Uterus (tissue), 4 donors: ENCODE measurements at places on chromosomes 1 and 21. TPM values are rescaled to one million over a fixed set of nuclear protein-coding genes. Genes with fewer than 3 reads are reported as not detected.

- H3K27me3 ChIP-seq: no peaks in the 10 kb centered on the region
- DNase-seq: no peak
- no peak overlapping the region for H3K4me3 ChIP-seq
Measured at GRCh38 chr1:176601348-176601747, 138.4 kb downstream of the PAPPA2 start.

DNA sequence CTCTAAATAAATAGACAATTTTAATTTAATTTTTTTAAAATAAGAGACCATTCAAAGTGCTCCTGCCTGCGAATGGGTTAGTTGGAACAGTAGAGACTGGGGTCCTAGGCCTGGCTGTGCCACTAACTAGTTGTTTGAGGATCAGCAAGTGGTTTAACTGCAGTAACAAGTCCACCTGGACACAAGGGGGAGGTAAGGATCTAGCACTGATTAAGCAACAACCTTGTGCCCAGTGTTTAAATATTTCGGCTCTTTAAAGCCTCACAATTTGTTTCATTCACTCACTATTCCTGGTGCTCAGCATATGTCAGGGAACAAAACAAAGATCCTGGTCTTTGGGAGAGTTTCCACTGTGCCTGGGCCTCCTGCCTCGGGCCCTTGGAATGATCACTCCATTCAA, 1.6 kb upstream of the AGT start:
- H3K36me3 ChIP-seq: no peaks in the 10 kb centered on the region
- H3K27ac ChIP-seq: no peak overlapping the region
- no peak for DNase-seq
- no peaks in the 10 kb centered on the region for H3K4me1 ChIP-seq
- H3K27me3 ChIP-seq: no peaks in the 10 kb centered on the region

- H3K27ac ChIP-seq: no peak overlapping the region
- H3K27me3 ChIP-seq: no peaks in the 10 kb centered on the region
- H3K4me3 ChIP-seq: no peak overlapping the region
- no peaks in the 10 kb centered on the region for H3K36me3 ChIP-seq
- no peak for DNase-seq
Measured at GRCh38 chr1:43711524-43712386, 4.4 kb downstream of the ST3GAL3 start.

The SH2D1B gene
- 0.27 TPM for total RNA-seq

DNA sequence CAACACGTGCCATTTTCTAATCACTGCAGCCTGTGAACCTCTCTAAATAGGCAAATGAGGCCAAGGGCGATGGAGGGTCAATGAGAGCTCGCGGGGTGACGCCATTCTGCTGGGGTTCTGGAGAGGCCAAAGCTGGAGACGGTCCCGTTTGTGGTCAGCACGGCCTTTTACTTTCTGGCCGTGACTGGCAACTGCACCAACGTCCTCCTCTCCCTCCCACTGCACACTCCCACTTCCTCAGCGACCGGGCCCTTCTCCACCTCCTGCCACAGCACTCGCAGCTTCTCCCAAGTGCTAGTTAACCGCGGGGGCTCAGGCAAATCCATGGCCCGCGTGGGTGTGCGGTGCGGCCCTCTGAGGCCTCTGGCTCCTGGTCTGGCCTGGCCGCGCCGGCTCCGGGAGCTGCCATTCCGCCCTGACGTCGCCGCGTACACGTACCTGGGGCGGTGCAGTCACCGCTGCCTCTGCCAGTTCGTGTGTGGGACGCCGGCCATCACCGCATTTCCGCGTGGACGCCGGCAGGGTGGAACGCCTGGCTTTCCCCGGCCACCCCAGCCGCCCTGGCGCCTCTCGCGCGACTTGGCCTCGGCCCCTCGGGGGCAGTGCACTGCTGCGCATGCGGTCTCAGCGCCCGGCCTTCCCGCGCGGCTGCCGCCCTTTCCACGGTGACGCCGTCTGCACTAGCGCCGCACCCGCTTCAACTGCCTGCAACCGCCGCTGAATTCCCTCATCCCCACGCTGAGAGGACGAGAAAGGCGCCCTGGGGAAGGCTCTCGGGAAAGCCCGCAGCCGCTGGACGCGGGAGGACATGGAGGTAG, 18.2 kb downstream of the OR2C3 start:
- H3K36me3 ChIP-seq: no peaks in the 10 kb centered on the region
- no peak overlapping the region for H3K27ac ChIP-seq
- no peak overlapping the region for H3K4me3 ChIP-seq
- DNase-seq: no peak
- H3K4me1 ChIP-seq: no peaks in the 10 kb centered on the region
- H3K27me3 ChIP-seq: no peaks in the 10 kb centered on the region

The TAS1R1 gene
- not detected for total RNA-seq
